ENCODE measurements at places on chromosomes 1 and 21.

- DNase-seq, result no peak
Observed at GRCh38 chr1:41773842-41774241, 144.9 kb downstream of the HIVEP3 start.

DNA sequence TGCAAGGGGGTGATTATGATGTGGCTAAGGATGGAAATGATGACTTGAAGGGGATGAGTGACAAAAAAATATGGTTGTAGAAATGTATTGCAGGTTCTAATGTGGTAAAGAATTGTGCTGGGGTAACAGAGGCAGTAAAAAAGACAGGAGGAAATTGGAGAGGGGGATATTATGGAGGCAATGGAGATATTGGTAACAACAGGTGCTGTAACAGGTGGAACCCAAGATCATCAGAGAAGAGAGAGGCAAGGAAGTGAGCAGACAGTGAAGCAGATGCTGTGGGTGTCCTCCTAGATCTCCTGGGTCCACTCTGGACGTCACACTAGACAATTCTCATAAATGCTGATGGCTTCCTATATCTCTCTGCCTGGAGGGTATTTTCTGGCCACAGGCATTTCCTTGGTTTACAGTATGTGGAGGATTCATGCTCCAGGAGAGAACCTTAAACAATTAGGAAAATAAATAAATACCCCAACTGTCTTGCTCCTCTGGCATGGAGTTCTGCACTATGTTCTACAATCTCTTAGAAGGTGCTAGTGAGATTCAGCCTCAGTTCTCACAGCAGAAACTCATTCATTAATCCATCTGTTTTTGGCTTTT is 620.3 kb upstream of the PLXNA2 start:
- DNase-seq, result no peak

GRCh38 chr1:27809883-27810282 is 20.7 kb upstream of the PPP1R8 start:
- no peak for DNase-seq

GRCh38 chr1:241637604-241638003 is 2.6 kb downstream of the CHML start:
- no peak for DNase-seq
